ENCODE measurements at places on chromosomes 7 and 10.

DNA sequence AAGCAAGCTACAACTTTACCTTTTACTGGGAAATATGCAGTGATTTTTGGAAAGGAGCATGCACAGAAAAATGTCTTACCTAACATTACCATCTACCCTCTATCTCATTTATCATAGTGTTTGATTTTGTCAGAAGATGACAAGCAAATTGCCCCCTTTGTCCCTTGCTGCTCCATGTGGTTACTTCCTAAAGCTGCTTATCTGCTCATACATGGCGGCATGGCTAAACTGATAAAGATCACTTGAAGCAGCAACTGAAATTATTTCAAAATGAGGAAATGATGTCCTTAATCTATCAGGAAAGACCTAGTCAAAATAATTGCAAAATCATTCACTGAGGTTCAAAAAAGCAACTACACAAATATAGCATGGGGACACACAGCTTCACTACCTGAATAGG is 1198.5 kb upstream of the SORCS1 start:
- DNase-seq: no peak

GRCh38 chr7:5479941-5480517 is 56.4 kb upstream of the TNRC18 start:
- DNase-seq: no peak

- no peak for DNase-seq
Measured at GRCh38 chr7:106057962-106058927, 53.9 kb downstream of the SYPL1 start.

DNA sequence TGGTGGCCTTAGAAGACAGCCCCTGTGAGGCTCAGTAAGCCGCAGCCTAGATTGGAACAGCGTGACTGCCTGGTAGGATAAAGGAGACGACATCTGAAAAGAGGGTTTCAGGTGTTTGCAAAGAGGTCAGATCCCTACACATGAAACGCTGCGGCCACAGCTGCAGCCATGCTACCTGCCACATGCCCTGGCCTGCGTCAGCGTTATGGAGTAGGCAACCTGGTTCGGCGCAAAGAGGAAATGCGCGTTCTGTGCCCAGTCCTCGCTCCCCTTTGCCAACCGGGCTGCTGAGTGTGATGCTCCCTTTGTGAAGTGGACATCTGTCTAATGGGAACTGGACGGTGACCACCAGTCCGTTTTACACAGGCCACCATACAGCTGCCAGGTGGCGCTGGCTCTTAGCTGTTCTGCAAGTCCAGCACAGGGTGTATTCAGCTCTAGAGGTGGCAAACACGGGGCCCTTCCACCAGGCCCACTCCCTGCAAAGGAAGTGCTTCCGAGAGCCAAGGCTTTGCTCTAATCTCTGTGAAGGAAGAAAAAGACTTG is 160.3 kb downstream of the CELF2 start:
- DNase-seq: no peak

DNA sequence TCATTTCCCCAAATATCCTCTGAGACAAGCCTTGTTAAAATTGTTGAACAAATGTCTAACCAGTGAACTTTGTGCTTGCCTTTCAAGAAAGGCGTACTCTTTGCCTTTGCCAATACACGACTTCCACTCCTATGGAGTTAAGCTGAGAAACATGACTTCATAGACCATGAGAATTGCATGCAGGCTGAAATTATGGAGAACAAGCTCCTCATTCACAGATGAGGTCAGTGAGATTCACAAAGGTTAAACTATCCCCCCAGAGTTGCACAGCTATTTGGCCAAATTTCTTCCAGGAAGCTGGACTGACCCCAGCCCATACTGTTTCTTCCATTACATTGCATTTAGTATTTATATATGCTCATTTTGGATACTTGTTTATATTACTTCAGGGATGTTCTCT is 221.4 kb upstream of the SEMA3C start:
- no peak for DNase-seq

GRCh38 chr7:72781161-72781560 is 46.8 kb downstream of the TYW1B start:
- no peak for DNase-seq

- DNase-seq: no peak
Measured at GRCh38 chr7:48087349-48087748, 1.7 kb upstream of the UPP1 start.

- no peak for DNase-seq
Measured at GRCh38 chr10:59373071-59373470, 10.7 kb upstream of the FAM13C start.

- no peak for DNase-seq
Measured at GRCh38 chr7:20494566-20494965, 120.9 kb upstream of the ABCB5 start.

- no peak for DNase-seq
Measured at GRCh38 chr10:76977046-76977445, 660.6 kb downstream of the KCNMA1 start.

DNA sequence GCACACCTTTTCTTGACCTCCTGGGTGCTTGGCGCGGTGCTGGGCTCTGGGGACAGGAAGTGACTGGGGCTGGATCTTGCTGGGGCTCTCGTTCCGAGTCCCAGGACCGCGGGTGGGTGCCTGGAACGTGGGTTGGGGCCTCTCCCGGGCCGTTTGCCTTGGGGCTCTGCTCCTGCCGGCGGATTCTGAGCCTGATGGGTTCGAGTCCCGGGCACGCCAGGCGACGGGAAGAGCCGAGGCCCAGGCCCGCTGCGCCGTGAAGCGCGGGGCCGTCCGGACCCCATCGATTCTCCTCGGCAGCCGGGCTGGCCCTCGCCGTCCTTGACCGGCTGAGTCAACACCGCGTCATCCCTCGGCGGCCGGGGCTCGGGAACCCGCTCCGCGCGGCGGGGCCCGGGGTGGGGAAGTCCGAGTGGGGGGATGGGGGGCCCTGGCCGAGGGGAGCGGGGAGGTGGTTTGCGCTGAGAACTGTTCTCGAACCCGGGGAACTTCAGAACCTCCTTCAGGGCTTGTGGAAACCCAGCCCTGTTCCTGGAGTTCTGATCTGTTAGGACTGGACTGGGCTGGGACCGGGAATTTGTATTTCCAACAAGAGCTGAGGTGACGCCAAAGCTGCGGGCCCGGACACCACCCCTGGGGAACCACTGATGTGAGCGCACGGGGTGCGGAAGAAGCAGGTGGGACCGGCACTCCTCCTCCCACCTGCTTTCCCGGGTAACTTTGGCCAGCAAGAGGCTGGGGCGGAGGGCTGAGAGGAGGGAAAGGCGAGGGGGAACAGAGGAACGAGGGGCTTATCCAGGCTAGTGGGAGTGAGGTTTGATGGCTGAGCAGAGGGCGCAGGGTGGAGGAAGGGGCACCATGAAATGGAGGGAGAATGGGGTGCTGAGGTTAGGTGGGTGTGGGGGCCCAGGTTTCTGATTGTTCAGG is 6.2 kb downstream of the HHEX start:
- no peak for DNase-seq

DNA sequence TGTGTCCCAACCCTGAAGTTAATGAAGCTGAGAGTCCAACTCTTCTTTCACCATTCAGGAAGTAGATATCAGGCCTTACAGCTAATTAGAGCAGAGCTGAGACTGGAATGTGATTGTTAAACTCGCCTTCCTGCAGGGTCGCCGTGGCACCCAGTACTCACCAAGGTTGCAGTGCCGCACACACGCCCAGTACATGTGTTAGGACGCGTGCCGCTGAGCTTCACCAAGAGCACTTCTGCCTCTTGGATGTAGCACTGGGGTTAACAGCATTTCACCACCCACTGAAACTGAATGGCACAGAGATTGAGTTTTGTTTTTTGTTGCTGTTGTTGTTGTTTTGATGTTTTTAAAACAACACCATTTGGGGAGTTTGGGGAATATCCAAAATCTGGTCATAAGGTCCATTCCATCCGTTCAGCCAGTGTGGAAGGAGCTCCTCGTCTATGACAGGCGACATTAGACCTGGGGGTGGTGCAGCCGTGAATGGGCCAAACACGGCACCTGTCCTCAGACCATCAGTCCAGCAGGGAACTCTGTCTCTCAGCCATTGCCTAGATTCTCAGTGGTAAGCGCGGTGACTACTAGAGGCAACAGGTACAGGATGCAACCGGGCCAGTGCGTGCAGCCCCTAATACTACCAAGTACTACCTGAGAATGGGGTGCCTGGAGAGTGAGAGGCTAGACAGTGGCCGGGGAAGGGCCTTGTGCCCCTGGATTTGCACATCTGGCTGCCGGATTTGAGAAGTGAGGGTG is 21.9 kb downstream of the WIPI2 start:
- DNase-seq: no peak

DNA sequence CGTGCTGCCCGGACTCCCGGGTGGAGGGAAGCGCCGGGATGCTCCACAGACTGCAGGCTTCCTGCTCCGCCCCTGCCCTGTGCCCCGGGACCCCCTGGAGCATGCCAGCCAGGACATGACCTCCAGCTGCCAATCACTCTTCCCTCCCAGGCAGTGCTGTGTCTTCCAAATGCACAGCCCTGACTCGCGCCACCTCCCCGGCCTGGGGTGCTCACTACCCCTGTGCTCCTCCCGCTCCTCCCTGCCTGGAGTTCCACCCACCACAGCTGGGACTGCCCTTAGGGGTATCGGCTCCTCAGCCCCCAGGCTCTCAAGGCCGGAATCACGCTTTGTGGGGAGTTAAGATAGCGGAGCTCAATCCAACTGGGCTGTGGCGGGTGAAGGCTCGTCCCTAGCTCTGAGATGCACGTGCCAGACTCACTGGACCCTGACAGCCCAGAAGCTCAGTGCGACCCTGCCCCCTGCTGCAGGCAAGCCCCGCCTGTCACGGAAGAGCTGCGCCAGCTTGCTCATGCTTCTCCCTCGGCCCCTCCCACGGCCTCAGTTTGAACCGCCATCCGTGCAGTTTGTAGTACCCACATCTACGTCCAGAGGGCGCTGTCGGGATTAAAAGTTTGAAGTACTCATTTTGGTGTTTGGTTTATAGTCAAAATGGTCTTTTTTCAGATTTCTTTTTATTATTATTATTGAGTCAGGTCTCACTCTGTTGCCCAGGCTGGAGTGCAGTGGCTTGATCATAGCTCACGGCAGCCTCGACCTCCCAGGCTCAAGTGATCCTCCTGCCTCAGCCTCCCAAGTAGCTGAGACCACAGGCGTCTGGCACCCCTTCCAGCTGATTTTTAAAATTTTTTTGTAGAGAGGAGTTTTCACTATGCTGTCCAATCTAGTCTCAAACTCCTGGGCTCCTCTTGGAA is 142.5 kb upstream of the TCERG1L start:
- no peak for DNase-seq

DNA sequence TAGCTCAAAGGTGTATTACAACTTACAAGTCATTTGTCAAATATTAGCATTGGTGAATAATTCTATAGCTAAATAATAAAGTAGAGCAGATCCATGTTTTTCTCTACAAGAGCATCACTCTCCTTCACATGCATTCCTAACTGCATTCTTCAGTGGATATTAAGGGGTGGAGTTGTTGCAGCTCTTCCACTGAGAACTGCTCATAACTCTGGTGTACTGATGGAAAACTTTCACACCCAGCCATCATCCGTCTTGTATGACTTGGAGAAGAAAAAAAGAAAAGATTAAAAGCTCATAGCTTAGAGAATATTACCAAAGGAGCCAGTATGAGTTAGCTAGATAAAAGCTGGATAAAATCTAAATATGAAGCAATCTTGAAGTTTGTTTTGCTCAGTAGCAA is 10.2 kb upstream of the FAM13C start:
- no peak for DNase-seq

GRCh38 chr7:140542228-140542603 is 62.9 kb upstream of the MKRN1 start:
- no peak for DNase-seq

DNA sequence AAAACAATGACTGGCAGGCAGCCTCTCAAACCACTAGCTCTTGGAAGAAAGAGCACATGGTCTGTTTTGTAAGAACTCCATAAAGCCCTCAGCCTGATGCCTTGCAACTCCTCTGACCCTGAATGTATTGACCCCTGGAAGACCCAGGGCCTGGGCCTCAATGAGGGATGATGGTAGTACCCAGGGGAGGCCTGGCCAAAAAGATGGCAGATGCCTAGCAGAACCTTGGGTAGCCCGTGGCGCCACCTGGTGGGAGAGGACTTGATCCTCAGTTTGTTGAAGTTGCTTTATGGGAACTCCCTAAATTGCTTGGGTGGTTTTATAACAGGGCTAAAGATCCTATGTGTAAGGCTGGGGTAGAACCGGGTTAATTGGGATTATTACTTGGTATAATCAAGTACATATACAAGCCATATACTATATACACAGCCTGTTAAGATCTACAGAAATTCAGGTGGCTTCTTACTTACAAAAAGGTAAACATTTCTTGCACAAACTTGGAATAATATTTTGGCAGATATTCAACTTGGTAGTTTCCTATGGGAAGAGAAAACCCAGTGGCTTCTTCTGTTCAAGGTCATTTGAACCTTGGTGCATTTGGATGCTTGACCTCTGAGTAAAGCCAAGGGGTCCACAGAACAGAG is 95.8 kb upstream of the CACUL1 start:
- peak; percentile 42 for DNase-seq

DNA sequence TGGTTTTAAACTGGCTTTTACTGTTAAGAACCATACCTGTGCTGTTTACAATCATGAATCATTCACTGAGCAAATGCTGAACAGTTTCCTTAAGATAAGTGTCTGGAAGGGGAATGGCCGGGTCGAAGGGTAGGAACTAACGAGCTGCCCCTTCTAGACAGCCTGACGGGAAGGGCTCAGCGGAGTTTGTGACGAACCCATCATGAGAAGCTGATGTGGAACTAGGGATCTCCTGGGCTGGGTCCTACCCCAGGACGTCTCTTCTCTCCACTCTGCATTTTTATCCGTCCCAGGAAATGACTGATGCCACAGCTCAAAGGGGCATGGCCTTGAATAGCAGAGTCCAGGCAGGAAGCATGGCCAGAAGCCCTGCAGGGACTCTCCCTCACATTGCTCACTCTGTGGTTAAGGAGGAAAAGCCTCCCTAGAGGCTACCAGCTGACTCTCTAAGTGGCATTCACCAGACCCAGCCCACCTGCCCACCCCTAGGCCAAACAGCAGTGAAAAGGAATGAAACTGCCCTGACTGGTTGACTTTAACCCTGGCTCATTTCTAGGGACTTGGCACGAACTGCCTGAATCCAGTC is 112.0 kb downstream of the PFKFB3 start:
- no peak for DNase-seq

GRCh38 chr7:33114976-33115375 is 5.8 kb upstream of the RP9 start:
- DNase-seq: no peak

DNA sequence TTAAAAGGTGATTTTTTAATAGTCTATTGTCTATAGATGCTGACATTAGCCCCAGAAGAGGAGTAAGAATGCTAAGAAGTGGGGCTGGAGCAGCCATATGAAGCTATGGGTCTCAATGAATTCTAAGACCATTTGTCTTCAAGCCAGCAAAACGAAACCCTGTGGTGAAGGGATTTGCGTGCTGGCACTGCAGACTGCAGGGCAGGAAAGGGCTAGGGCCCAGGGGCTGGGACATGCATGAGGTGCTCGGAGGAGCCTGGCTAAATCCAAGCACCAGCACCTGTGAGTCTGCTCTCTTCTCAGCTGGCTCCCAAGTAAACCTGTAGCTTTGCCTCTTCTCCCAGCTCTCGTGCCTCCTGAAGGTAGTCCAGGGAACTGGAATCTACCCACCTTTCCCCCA is 1.3 kb upstream of the NDST2 start:
- no peak for DNase-seq

- DNase-seq: no peak
Measured at GRCh38 chr10:124091646-124092249, 1.6 kb downstream of the CHST15 start.

Data from activated T-helper 9 cell treated with anti-CD3 and anti-CD28 coated beads, Interleukin-2, amount 50 U/mL, for 16 hours (primary cell).